Prostate gland (tissue), 2 donors: ENCODE measurements at places on chromosomes 1 and 21. TPM values are rescaled to one million over a fixed set of nuclear protein-coding genes. Genes with fewer than 3 reads are reported as not detected.
A peak's percentile ranks its signal among the peaks of the same experiment; 100 is the strongest.

GRCh38 chr1:224160171-224160682, 22.8 kb upstream of the DEGS1 start:
- H3K27me3 ChIP-seq: no peaks in the 10 kb centered on the region
- no peak for DNase-seq
- no peak overlapping the region for H3K27ac ChIP-seq
- H3K36me3 ChIP-seq: no peaks in the 10 kb centered on the region
- H3K4me1 ChIP-seq: no peaks in the 10 kb centered on the region

GRCh38 chr1:170513138-170513537, 18.8 kb upstream of the GORAB start:
- H3K36me3 ChIP-seq: no peaks in the 10 kb centered on the region
- DNase-seq: no peak
- no peak overlapping the region for H3K27ac ChIP-seq
- H3K27me3 ChIP-seq: no peaks in the 10 kb centered on the region

DNA sequence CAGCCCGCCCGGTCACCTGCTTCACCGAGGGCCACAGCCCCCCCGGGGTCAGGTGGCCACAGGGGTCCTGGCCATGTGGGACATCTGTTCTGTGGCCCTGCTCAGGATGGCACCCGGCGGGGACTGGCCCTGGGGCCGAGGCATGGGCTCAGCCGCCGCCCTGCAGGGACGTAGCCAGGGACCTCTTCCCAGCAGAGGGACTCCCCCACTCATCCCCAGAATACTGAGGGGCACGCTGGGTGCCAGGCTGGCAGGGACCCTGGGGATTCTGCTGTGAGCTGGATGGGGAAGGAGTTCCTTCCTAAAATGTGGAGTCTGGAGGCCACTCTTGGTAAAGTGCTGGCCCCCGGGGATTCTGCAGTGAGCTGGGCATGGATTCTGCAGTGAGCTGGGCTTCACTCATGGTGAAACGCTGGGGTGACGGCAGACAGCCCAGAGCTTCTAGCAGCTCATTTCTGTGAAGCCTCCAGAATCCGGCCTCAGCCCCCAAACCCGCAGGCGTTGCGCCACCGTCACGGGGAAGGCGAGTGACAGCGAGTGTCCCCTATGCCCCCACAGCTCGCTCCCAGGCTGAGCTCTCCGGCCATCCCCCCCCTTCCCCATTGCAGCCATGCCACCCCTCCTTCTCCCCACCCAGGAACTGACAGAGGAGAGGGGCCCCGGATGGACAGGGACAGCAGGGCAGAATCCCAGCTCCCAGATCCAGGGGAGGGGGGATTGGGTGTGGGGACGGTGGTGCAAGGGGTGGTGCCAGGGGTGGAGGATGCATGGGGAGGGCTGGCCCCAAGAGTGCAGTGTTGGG, 1.4 kb downstream of the ITGB2 start:
- H3K36me3 ChIP-seq: no peaks in the 10 kb centered on the region
- DNase-seq: no peak
- no peaks in the 10 kb centered on the region for H3K27me3 ChIP-seq
- no peaks in the 10 kb centered on the region for H3K4me1 ChIP-seq
- H3K4me3 ChIP-seq: no peak overlapping the region

Gene UBXN10
- total RNA-seq: 1.6 TPM

DNA sequence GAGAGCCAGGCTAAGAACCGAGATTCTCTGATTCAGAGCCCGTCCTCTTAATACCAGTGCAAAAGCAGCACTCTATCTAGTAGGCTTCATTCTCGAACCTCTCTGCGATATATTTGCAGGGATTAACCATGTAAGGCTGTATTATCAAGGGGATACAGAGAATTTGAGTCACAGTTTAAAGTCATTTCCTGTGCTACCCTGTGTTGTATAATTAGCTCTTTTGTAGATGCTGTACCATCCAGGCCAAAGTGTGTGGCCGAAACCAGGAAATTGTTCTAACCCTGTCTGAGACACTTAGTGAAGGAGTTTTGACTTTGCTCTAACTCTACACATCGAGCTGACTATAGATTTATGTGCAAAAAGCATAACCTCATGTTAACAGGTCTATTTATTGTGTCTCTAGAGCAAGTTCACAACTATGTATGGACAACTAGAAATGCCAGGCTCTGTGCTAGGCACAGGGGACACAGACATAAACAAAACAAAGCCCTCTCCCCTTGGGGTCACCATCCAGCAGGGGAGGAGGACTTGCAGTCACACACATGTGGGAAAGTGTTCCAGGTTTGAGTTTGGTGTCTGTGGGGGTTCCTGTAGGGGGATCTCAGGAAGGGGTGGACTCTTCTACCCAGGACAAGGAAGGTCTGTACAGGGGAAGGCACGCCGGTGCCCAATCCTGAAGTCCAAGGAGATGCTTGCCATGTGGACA, 182.2 kb downstream of the DHRS3 start:
- H3K36me3 ChIP-seq: no peaks in the 10 kb centered on the region
- peak overlapping the region; percentile 4 for H3K27ac ChIP-seq
- H3K4me1 ChIP-seq: peaks cover 14% of the 10 kb centered on the region
- no peak for DNase-seq
- H3K27me3 ChIP-seq: no peaks in the 10 kb centered on the region
- H3K4me3 ChIP-seq: no peak overlapping the region

Gene GCSAML
- 1.5 TPM for total RNA-seq

- H3K27me3 ChIP-seq: no peaks in the 10 kb centered on the region
- H3K4me1 ChIP-seq: no peaks in the 10 kb centered on the region
- H3K4me3 ChIP-seq: no peak overlapping the region
- H3K36me3 ChIP-seq: no peaks in the 10 kb centered on the region
- no peak for DNase-seq
Observed at GRCh38 chr1:1942753-1943656, 23.9 kb upstream of the TMEM52 start.

Gene RYR2
- total RNA-seq: 2.9 TPM

- DNase-seq: no peak
- H3K36me3 ChIP-seq: no peaks in the 10 kb centered on the region
- H3K27ac ChIP-seq: no peak overlapping the region
- H3K4me1 ChIP-seq: peaks cover 2% of the 10 kb centered on the region
Observed at GRCh38 chr1:227767401-227768124, 32.3 kb downstream of the SNAP47 start.

- H3K27me3 ChIP-seq: no peaks in the 10 kb centered on the region
- no peak overlapping the region for H3K4me3 ChIP-seq
- DNase-seq: no peak
- H3K36me3 ChIP-seq: no peaks in the 10 kb centered on the region
- no peaks in the 10 kb centered on the region for H3K4me1 ChIP-seq
Observed at GRCh38 chr1:156560585-156561163, 11.7 kb downstream of the IQGAP3 start.

DNA sequence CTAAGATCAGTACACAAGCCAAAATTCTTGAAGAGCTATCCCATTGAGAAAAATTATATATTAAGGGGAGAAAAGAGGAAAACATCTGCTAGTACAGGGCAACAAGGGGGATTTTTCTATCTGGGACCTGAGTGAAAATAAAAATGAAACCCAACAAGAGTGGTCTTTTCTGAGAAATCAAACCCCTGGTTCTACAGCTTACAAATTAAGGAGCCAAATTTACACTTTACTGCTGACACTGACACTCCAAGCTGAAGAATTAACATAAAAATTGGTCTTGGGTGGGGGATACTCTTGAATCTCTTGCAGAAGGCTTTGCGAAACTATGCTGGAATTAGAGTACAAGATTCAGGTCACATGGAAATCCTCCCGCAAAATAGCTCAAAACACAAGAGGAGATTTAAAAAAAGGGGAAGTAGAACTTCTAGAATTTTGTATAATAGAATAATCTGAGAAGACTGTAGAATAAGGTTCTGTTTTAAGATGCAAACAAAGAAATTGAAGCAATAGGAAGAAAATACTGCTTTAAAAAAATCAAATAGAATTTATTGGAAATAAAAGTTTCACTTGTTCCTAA, 32.1 kb upstream of the HSPA13 start:
- no peak for DNase-seq
- no peaks in the 10 kb centered on the region for H3K4me1 ChIP-seq

DNA sequence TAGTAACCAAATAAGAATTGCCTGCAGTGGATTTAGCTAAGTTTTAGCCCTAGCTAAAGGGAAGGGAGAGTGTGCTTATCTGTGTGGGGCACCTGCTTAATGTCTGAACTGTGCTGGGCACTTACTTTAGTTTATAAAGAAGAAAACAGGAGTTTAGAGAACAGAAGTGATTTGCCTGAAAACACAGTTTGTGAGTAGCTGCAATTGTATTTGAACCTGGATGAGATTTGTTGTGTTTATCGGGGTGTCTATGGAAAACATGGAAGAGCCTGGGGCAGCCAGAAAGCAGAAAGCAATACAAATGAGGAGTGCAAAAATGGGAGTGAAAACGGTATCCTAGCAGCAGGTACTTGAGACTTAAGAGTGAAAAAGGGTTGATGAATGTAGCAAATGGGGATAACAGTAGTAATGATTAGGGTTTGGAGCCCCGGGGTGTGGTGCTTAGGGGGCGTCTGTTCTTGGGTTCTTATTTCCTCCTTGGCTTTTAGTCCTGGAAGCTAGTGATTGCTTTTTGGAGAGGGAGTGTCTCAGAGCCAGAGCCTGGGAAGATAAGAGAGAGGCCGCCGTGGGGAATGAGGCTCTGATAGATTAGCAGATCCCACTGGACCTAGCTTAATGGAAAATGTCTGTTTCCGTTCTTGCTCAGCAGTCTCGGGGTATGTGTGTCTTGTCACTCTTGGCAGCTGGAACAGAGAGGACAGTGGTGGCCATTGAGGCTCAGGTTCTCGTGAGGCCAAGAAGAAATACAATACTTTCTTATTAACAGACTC, 5.6 kb downstream of the PRCC start:
- H3K27me3 ChIP-seq: no peaks in the 10 kb centered on the region
- DNase-seq: no peak
- H3K4me3 ChIP-seq: no peak overlapping the region
- H3K36me3 ChIP-seq: no peaks in the 10 kb centered on the region
- H3K27ac ChIP-seq: no peak overlapping the region

DNA sequence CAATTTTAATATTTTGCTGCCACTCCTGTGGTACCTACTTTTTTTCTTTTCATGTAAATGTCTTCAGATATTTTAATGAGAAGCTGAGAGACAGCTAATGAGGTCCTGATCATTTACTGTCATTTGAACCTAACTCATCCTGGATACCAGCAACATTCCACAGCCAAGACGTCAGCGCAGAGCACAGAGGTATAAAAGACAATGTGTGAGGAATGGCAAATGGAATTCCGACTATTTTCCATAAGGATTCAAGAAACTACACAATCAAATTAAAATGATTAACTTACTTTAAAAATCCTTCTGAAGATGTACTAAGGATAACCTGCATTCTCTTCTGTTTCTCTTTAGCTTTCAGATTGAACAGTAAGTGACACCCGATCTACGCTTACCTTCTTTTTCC, 38.8 kb downstream of the HEATR1 start:
- H3K27me3 ChIP-seq: no peaks in the 10 kb centered on the region
- H3K27ac ChIP-seq: no peak overlapping the region
- no peaks in the 10 kb centered on the region for H3K36me3 ChIP-seq
- no peaks in the 10 kb centered on the region for H3K4me1 ChIP-seq
- no peak for DNase-seq
- H3K4me3 ChIP-seq: no peak overlapping the region

Gene DNALI1
- total RNA-seq: 23.8 TPM
